CD8-positive, alpha-beta memory T cell (primary cell): ENCODE measurements at places on chromosomes 16 and 17.

GRCh38 chr17:65529040-65529633 lies 32.3 kb downstream of the AXIN2 start:
- no peak for DNase-seq

DNA sequence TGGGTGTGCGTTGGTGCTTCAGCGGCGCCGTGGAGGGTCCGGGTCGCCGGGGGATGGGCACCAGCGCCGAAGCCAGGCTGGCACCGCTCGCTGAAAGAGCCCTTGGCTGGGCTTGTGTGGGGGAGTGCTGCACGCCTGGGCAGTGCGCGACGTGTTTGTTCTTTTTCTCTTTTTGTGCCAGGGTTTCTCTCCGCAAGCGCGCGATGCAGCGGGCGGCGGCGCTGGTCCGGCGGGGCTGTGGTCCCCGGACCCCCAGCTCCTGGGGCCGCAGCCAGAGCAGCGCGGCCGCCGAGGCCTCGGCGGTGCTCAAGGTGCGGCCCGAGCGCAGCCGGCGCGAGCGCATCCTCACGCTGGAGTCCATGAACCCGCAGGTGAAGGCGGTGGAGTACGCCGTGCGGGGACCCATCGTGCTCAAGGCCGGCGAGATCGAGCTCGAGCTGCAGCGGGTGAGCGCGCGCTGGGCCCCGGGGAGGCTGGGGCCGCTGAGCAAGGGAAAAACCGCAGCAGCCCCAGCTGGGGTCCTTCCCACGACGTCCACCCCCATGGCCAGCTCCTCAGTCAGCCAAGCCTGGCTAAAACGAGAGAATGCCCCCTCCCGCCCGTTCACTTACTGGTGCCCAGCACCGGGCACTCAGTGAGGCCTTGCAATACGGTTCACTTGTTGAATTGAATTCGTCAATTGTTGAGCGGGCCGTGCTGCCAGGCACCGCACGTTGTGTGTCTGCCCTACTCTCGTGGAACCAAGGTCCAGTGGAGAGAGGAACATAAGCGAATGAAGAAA lies 541 bp downstream of the GPT2 start:
- no peak for DNase-seq

- DNase-seq, result no peak
Observed at GRCh38 chr16:11596572-11597226, 10.0 kb upstream of the LITAF start.

DNA sequence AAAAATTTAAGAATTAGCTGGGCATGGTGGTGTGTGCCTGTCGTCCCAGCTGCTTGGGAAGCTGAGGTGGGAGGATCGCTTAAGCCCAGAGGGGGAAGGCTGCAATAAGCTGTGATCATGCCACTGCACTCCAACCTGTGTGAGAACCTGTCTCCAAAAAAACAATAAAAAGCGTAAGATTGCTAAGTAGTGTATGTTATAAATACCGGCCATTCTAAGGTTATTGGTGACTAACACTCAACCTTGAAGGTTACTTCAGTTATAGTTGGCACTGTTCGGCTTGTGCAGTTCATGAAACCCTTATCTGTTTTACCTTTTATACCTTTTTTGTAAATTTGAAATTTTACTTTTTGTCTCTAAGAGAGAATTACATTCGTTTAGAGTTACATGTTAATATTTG lies 44.0 kb downstream of the PAFAH1B1 start:
- no peak for DNase-seq

GRCh38 chr16:46466239-46466638 lies 154.9 kb downstream of the SHCBP1 start:
- DNase-seq, result no peak

GRCh38 chr17:876272-876671 lies 94.1 kb downstream of the MRM3 start:
- peak; percentile 56 for DNase-seq

GRCh38 chr17:60863892-60864707 lies 186.4 kb downstream of the BCAS3 start:
- no peak for DNase-seq

DNA sequence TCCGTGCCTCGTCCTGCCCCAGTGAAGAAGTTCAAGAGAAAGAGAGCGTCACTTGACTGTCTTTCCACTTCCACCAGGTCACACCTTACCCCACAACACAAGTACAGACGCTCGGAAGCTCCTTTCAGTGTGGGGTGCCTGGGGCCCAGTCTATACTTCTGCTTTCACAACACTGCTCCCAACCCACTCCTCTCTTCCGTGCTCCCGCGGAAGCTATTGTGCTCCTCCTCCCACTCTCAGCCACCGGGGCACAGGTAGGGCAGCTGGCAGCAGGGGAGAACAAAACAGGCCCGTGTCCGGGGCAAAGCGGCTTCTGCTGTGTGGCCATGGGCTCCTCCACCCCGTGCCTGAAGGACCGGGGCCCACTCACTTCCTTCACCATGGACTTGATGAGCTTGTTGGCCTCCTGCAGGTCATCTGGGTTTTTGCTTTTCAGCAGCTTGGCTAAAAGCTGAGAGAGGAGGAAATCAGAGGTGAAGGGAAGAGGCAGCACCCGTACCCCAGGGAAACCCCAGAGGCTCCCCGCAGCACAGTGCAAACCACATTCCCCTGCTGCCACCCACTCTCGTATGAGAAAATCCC lies 18.9 kb downstream of the GGA3 start:
- peak; percentile 38 for DNase-seq

- DNase-seq, result no peak
Observed at GRCh38 chr16:24279982-24280515, 23.9 kb downstream of the CACNG3 start.

GRCh38 chr17:69335058-69335457 lies 8.1 kb upstream of the ABCA5 start:
- no peak for DNase-seq

GRCh38 chr17:10807704-10808128 lies 3.8 kb upstream of the TMEM238L start:
- no peak for DNase-seq

GRCh38 chr16:81526935-81527334 lies 82.3 kb downstream of the CMIP start:
- DNase-seq, result peak; percentile 16

DNA sequence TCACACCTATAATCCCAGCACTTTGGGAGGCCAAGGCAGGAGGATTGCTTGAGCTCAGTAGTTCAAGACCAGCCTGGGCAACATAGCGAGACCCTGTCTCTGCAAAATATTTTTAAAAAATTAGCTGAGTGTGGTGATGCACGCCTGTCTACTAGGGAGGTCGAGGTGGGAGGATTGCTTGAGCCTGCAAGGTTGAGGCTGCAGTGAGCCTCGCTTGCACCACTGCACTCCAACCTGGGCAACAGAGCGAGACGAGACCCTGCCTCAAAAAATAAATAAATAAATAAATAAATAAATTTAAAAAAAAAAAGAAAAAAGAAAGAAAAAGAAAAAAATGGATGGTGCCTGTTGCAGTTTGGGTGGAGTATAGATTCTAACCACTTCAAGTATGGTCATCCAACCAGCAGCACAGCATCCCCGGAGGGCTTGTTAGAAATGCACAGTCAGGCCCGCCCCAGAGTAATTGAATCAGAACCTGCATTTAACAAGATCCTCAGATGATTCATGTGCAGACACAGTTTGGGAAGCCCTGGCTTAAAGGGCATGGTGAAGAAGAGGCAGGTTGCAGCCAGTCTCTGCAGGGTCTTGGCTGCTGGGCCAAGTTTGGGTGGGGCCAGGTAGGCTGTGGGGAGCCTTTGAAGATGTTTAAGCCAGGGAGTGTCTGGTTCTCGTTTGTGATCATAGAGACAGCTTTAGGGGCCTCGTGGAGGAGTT lies 40.8 kb downstream of the MRC2 start:
- DNase-seq, result no peak

- DNase-seq, result no peak
Observed at GRCh38 chr17:74807441-74807840, 31.3 kb upstream of the NAT9 start.

GRCh38 chr17:1177016-1177700 lies 2.6 kb downstream of the ABR start:
- no peak for DNase-seq

GRCh38 chr16:21697032-21697431 lies 33.3 kb downstream of the OTOA start:
- DNase-seq, result no peak

DNA sequence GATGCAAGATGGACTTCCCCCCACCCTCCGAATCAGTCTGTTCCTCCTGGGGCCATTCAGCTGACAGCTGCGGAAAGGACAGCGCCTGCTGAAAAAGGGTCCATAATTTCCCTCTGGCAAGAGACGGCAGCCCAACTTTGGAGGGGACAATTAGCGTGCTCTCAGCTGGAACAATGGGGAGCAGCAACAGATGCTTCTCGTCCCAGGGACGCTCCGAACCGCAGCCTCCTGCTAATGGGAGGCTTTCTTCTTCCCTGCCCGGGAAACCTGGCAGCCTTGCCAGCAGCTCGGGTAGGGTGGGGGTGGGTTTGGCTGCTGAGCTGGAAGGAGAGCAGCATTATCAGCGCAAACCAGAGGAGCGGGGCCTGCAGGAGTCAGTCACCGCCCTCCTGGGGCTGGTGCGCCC lies 500.0 kb upstream of the SALL1 start:
- DNase-seq, result no peak

DNA sequence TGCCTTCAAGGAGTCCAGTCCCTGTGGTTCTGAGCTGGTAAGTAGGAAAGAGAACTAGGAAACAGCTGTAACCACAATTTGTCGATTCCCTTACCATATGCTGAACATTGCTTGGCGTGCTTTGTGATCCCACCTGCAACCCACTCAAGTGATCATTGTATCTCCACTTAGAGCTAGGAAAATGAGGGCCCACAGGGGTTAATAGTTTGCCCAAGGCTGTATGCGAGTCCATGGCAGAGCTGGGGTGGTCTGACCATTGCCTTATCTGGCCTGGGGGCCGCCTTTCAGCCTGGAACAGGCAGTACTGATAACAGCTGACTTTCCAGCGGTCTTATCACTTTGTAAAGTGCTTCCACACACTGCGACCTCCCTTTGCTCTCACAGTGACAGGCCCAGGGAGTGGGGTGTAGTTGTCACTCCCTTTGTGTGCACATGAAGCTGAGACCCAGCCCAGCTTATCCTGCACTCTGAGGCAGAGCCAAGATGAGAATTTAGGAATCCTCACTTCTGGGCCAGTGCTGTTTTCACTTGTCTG lies 9.8 kb downstream of the MYL4 start:
- no peak for DNase-seq

GRCh38 chr16:27514806-27515205 lies 34.9 kb downstream of the GTF3C1 start:
- no peak for DNase-seq

DNA sequence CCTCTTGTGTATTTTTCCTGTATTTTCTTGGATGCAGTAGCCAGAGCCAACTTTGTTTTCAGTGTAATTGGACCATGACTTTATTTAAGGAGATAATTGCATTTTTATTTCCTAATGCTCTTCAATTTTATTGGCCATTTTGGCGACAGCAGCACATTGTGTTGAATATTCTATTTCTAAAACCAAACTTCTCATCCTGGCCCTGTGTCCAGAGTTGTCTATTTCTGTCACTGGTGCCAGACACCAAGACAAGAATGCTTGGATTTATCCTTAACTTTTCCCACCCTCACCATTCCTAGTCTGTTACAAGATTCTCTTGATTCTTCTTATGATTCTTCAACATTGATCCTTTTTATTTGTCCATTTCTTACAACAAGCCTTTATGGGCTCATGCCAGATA lies 37.1 kb downstream of the ARHGAP44 start:
- no peak for DNase-seq

DNA sequence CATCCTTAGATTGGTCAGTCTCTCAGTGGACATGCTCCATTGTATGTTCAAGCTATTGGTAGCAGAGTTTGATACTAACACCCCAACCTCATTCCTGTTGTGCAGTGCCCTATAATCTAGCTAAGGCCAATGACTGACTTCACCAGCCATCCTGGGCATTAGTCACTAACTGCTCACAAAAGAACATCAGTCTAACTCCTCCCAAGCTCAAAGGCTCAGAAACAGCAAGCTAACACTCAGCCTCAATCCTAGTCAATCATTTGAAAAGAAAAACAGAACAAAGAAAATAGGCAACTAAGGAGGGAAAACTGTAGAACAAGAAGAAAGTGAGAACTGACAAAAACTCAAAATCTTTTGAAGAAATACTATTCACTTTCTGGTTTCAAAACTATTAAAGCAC lies 199.1 kb upstream of the C17orf78 start:
- no peak for DNase-seq

- DNase-seq, result no peak
Observed at GRCh38 chr17:49312722-49313121, 49.3 kb downstream of the ZNF652 start.

DNA sequence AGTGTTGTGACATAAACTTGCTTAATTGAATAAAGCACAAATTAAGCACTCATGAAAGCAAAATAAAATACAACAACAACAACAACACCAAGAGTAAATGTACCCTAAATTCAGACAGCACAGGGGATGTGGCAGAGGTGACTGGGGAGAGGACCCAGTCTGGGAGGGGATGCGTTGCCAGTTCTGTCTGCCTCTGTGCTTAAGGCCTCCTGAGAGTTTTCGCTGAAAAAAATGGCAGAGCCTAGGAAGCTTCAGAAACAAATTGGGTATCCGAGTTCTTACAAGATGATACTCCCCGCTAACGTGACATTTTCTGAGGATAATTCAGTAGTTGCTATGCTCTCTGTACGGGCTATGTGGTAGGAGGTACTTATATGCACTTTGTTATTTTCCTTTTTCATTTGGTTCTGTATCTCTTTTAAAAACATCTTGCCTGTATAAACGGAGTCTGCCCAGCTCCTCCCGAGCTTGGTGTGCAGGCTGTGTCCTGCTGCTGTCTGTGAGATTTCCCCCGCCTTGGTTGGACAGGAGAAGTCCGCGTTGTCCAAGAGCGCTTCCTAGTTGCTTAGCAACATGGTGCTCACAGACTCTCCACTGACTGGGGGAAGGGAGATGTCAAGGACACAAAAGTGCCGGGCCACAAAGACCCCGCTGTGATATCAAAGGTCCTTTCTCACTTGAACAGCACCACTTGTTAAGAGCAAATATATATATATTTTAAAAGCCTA lies 134.2 kb upstream of the CPHXL start:
- no peak for DNase-seq

DNA sequence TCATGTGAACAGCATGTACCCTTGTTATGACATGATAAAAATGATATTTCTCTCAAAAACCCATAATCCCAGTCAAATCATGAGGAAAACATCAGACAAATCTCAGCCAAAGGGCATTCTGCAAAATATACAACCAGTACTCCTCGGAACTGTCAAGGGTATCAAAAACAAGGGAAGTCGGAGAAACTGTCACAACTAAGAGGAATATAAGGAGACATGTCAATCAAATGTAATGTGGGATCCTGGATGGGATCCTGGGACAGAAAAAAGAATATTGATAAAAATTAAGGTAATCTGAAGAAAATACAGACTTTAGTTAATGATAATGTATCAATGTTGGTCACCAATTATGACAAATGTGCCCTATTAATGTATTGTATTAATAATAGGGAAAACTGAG lies 15.6 kb upstream of the CDYL2 start:
- no peak for DNase-seq

GRCh38 chr17:14417336-14417735 lies 116.5 kb downstream of the HS3ST3B1 start:
- no peak for DNase-seq

GRCh38 chr17:43832168-43832975 lies 574 bp downstream of the MPP3 start:
- no peak for DNase-seq

DNA sequence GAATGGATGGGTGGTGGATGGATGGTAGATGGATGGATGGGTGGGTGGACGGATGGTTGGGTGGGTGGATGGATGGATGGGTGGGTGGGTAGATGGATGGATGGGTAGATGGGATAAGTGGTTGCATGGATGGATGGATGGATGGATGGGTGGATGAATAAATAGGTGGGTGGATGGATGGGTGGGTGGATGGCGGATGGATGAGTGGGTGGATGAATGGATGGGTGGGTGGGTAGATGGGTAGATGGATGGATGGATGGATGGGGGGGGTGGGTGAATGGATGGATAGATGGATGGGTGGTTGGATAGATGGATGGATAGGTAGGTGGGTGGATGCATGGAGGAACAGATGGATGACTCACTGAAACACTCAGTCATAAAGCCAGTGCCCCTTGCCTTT lies 51.0 kb upstream of the FASN start:
- DNase-seq, result no peak
